T-helper 2 cell treated with Interferon-gamma antibody and Interleukin-4, amounts not matched to agents 5 μg/mL and 100 μg/mL, for 36 hours (primary cell): ENCODE measurements at places on chromosomes 11 and 22.

DNA sequence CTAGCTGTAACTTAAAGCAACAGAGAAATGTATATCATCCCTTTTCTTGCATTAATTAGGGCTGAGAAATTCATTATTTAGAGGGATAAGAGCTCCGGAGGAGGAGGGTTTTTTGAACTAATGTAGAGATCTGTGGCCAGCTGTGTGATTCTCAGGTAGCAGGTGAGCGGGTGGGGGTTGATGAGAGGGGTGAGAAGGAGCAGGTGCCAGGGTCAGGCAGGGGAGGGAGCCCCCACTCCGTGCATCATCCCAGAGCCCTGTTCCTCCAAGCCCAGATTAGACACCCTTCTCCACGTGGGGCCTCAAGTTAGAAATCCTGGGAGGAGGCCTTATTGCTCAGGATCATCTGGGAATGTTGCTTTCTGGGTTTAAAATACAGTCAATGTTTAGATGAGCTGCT lies 24.9 kb downstream of the ZBTB16 start:
- DNase-seq: no peak

DNA sequence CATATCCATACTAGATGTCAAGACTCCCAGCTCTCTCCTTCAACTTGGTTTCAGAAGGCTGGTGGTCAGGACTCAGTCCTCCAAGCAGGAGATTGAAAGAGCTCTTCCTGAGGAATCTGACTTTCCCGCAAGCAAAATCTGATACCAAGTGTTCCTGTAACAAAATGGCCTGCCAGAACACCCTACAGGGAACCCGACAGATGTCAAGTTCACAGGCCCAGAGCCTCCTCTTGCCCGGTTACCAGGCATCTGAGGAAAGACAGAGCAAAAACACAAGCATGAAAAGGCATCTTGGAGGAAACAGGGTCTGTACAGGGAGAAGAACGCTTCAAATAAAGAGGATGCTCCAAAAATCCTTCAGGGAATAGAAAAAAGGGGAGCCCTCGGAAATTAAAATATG lies 8.7 kb upstream of the KCNJ5 start:
- no peak for DNase-seq

- DNase-seq: no peak
Measured at GRCh38 chr11:10247011-10247410, 47.0 kb downstream of the SBF2 start.

- DNase-seq: no peak
Measured at GRCh38 chr11:130830566-130830965, 85.7 kb downstream of the SNX19 start.

DNA sequence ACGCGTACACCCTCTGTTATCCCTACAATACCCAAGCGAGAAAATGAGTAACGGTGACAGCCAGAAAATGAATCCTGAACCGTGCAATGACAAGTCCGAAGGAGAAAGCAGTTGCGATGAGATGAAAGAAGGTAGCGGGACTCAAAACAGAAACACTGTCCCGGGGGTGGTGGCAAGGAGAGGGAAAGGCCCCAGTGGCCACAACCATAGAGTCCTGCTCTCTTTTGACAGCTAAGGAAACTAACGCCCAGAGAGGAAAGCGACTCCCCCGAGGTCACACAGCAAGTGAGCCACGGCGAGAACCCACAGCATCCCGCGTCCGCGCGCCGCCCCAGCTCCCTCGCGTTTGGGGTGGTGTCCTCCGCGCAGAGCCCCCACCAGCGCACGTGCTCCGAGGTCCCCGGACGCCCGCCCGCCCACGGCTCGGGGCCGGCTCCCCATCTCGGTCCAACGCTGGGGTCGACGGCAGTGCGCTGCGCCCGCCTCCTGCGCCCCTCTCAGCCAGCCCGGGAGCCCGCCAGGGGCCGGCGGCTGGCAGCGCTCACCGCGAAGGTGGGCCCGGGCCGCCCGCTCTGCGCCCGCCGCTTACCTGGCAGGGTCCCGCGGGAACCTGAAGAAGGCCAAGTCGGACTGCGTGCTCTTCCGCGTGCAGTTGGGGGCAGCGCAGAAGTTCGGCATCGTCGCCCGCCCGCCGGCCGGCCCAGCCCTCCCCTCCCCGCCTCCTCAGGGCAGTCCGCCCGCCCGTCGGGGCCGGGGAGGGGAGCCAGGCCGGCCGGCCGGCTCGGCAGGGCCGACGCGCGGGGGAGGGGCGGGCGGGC lies 564 bp downstream of the THAP12 start:
- DNase-seq: peak; percentile 67

DNA sequence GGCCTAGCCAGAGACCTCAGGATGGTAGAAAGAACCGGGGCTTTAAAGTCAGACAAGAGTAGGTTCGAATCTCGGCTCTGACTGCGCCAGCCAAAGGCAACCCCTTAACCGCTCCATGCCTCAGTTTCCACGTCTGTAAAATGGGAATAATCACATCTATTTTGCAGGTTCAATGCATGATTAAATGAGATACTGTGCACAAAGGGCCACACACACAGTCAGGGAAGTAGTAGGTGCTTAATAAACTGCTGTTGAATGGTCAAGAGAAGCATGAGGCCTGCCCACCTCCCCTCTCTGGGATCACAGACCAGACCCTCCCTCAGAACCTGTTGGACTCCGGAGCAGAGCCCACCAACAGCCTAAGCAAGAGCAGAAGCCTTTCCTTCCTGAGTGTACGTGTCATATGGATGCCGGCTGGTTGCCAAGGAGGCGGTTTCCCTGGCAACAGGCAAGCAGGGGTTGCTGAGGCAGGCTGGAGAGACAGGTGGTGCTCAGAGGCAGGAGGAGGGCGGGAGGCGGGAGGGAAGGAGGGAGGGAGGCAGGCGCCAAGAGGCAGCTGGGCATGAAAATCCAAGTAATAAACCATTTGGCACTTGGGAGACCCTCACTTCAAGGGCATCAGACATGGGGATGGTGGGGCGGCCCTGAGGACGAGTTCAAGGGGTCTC lies 43.9 kb downstream of the NFAM1 start:
- DNase-seq: no peak

DNA sequence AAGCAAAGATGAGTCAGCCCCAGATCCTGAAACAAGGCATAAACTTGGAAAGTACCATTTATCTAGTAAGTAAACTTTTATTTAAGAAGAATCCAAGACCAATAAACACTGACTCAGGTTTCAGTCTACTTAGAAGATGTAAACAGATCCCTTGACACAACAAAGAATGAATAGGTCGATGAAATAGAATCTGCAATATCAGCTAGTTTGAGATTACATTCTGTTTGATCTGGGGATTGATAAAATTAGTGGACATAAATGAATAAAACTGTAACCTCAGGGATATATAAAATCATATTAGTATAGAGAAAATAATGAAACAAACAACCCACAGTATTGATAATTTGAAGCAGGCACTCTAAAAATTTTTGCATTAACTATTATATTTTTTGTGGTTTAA lies 708.9 kb downstream of the FAM181B start:
- DNase-seq: no peak

- no peak for DNase-seq
Measured at GRCh38 chr11:61335355-61335710, 2.3 kb downstream of the TKFC start.

DNA sequence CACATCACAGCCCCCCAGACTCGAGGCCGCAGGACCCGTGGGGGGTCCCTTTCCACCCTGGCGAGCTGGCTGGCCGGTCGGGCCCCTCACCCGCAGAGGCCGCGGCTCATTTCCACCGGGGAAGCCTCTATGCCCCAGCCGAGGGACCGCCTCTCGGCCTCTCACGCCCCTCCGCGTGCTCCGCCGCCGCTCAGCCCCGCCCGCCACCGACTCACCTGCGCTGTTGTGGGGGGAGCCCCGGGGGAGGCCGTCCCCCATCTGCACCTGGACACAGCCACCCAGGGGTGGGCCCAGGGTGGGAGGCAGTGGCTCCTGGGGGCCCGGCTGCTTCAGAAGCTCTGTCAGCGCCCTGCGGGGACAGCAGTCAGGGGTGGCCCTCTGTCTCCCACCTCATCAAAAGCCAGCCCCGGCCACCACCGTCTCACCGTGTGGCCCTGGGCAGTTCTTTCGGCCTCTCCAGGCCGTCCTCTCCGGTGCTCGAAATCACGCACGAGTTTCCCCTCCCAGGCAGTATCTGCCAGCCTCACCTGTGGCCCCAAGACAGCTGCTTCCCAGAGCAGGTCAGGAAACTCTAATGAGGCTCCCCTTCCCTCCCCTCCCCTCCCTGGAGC lies 3.8 kb downstream of the SHISA8 start:
- DNase-seq: no peak

DNA sequence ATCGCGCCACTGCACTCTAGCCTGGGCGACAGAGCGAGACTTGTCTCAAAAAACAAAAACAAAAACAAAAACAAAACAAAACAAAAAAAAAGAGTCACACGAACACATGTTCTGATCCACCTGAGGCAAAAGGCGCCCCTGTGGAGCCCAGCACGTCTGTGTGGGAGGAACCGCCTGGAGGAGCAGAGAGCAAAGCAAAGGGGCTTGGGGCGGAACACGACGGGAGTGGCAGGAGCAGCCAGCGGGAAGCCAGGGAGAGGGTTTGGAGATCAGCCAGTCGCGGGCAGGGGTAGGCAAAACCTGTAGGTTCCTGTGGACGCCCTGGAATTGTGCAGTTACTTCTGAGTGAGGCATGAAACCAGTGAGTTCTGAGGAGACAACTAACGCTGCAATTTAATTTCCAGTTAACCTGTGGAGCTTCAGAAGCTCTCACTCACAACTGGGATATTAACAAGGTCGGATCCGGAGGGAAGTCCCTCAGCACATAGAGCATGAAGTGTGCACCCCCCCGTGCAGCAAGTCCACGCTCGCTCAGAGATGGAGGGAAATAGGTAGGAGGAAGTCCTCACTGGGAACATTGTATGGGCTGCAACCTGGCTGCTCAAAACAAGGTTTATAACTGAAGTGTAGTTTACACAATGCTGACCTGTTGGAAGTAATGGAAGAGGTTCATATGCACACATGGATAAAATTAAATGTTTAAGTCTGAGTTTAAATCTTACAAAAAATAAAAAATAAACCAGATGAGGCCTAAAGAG lies 13.2 kb upstream of the USP18 start:
- DNase-seq: no peak

- DNase-seq: no peak
Measured at GRCh38 chr11:70772950-70773349, 374.6 kb downstream of the CTTN start.

GRCh38 chr11:8729837-8730696 lies 47.5 kb downstream of the RPL27A start:
- no peak for DNase-seq

GRCh38 chr11:101030692-101031091 lies 98.9 kb downstream of the PGR start:
- DNase-seq: no peak

- DNase-seq: no peak
Measured at GRCh38 chr11:120998581-120998980, 25.3 kb upstream of the TBCEL start.

DNA sequence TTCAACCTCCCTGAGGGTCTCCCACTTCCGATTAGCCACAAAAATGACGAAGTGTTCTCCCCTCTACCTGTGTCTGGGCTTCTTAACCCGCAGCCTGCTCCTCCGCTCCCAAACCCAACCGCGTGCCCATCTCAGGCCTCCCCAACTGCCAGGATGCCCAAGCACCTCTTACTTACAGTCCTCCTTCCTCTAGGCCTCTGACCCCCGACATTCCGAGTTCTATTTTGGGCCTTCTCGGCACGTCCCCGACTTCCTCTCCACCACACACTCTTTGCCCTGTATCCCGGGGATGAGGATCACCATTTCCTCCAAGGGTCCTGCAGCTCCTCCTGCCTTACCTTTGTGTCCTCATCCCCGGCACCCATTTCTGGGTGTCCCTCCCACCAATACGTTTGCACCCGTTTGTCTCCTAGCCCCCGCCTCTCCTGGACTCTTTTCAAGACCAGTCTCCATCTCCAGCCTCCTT lies 388 bp upstream of the MUS81 start:
- no peak for DNase-seq

DNA sequence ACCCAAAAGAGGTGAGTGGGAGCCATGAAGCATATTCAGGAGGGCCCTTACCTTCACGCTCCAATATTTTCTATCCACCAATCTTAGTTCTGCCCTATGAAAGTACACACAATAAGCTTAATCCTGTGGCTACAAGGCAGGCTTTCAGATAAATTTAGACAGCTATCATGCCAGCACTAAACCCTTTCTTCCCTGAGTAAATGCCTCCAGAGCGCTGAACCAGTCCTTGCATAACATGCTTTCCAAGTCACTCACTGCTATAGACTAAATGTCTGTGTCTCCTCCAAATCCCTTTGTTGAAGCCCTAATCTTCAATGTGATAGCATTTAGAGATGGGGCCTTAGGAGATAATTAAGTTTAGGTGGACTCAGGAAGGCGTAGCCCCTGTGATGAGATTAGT lies 50.3 kb upstream of the FIBIN start:
- DNase-seq: no peak

GRCh38 chr22:37639771-37640590 lies 512 bp downstream of the SH3BP1 start:
- DNase-seq: no peak

- no peak for DNase-seq
Measured at GRCh38 chr11:90251599-90251998, 28.8 kb upstream of the CHORDC1 start.

DNA sequence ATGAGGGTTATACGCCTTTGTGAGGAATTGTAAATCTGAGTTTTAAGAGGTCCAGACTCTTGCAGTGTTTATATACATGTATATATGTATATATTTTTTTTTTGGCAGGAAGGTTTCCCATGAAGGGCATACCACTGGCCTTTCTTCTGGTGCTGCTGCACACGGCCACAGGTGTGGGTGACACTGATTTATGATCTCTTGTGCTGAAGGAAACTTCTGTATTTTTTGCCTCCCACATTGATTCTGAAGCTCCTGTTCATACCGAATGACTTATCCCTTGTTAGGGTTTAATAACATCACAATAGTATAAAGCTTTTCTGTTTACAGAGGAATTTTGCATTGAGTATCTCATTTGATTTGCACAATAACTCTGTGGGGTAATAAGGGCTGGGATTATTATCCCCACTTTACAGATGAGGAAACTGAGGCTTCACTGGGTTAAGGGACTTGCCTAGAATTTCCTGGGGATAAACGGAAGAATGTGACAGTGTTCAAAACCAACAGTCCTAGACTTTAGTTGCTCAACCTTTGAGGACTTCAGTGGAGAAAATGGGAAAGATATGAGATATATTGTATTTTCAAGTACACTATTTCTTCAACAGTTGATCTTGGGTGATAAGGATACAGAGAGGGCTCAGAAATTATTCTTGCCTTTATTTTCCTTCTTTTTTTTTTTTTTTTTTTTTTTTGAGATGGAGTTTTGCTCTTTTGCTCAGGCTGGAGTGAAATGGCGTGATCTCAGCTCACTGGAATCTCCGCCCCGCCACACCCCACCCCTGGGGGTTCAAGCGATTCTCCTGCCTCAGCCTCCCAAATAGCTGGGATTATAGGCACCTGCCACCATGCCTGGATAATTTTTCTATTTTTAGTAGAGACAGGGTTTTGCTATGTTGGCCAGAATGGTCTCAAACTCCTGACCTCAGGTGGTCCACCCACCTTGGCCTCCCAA lies 70.1 kb downstream of the MICAL2 start:
- no peak for DNase-seq
